ENCODE measurements at places on chromosomes 3 and 15. TPM values are rescaled to one million over a fixed set of nuclear protein-coding genes. Genes with fewer than 3 reads are reported as not detected.

Gene ETV5
- 81.2 TPM for total RNA-seq

Gene GPR149
- not detected for total RNA-seq

Gene ACKR2
- total RNA-seq = not detected

Gene ELL3
- total RNA-seq = 1.2 TPM

Gene ATP2C1
- total RNA-seq = 62.5 TPM

Gene CFAP44
- 1.6 TPM for total RNA-seq

Gene MON1A
- total RNA-seq = 16.3 TPM

Gene BCL2A1
- total RNA-seq = 3.0 TPM

Gene IQCH
- total RNA-seq = 7.0 TPM

Gene MED12L
- total RNA-seq = 0.12 TPM

Gene GRK7
- total RNA-seq = not detected

Gene CRYBG3
- total RNA-seq = 14.7 TPM

Gene SLC22A13
- 0.29 TPM for total RNA-seq

Gene TNFAIP8L3
- total RNA-seq = 0.48 TPM

Gene KLF15
- total RNA-seq = 0.59 TPM

Gene CIP2A
- total RNA-seq = 72.3 TPM

Gene FBXW12
- total RNA-seq = not detected

Gene ACKR4
- 0.98 TPM for total RNA-seq

Gene CEP19
- total RNA-seq = 9.4 TPM

Gene VEPH1
- 85.5 TPM for total RNA-seq

Gene LINGO1
- not detected for total RNA-seq

Gene ACP3
- 0.59 TPM for total RNA-seq

Gene GOLGA8G
- not detected for total RNA-seq

Gene TTC21A
- total RNA-seq = 1.2 TPM

Gene CCR3
- total RNA-seq = 0.10 TPM

Gene TERC
- total RNA-seq = 88.5 TPM

Gene DAZL
- not detected for total RNA-seq

Gene SRGAP3
- total RNA-seq = 2.3 TPM

Gene KLHL6
- total RNA-seq = not detected

Gene P2RY12
- total RNA-seq = not detected

Gene ITGB5
- total RNA-seq = 287 TPM

Gene RPN1
- 449 TPM for total RNA-seq
